ENCODE measurements at places on chromosomes 7 and 10.

DNA sequence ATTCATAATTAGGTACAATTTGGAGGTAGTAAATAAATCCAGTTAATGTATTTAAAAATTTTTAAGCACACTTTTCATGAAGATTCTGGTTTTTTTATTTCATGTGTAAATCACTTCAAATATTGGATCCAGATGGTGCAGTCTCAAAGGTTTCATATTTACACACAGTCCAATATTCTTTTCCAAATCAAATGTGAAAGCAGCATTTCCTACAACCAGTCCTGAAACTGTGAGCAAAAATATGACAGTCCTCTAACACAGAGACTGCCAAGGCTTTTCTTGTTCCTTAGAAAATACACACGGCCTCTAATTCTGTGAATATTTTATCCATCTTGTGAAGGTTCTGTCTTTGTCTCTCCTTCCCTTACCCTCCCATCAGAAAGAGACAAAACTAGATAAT lies 645.9 kb downstream of the ARL4A start:
- DNase-seq: no peak

DNA sequence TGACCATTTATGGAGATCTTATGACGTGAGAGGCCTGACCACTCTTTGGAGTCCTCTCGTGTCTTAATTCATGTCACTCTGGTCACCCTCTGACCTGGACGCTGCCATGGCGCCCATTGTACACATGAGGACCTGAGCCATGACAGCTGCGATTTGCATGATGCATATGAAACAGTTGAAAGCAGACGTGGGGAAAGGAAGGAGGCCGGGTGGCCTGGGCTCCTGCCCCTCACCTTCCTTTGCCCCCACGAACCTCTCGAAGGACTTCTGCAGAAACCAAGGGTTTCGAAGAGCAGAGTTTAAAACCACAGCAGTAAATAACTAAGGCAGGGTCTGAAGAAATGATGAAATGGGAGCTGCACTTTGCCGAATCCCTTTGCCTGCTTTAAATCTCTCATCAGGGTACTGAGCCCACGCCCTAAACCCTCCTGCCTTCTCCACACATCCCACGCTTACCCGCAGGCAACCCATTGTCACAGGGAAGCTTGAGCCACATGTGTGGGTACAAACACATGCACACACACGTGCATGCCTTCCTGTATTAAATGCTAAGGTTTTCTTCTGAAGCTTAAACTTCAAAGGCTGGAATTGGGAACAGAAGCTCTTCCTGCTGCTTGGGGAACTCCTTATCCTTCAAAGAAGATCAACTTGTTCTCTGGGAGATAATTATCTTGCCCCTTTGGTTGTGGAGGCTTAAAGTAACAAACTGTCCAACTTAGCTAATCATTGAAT lies 11.7 kb upstream of the CALML3 start:
- DNase-seq: no peak

GRCh38 chr10:59563531-59563930 lies 146.1 kb downstream of the SLC16A9 start:
- DNase-seq: no peak

DNA sequence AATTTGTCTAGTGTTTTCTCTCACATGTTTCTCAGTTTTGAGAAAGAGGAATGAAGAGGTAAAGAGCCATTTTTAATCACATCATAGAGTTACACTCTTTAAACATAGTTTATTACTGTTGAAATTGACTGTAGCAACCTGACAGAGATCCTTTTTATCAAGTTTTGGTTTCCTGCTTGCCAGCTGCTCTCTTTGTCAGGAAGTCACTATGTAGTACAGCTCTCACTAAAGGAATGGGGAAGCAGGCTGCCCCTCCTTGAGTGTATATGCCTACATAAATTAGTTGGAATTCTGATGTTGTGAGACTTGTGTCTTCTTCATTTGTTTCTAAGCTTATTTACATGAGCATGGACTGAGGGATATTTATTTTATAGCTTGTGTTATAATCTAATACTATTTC lies 1274.0 kb upstream of the CELF2 start:
- DNase-seq: peak; percentile 4

DNA sequence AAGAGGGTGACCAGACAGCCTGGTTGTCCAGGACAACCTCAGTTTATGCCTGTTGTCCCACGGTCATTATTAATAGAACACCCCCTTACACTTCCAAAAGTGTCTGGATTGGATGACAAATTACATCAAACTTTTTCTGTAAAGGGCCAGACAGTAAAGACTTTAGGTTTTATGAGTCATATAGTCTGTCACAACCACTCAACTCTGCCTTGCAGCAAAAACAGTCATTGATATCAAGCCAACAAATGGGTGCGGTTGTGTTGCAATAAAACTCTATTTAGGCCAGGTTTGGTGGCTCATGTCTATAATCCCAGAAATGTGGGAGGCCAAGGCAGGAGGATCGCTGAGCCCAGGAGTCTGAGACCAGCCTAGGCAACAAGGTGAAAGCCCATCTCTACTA lies 66.7 kb upstream of the ATP6V0A4 start:
- peak; percentile 78 for DNase-seq

All from IMR-90 (cell line).